NCI-H2107 (cell line): ENCODE measurements at places on chromosomes 12 and 14.

GRCh38 chr12:82146740-82147139, 211.4 kb downstream of the CCDC59 start:
- no peak for DNase-seq

DNA sequence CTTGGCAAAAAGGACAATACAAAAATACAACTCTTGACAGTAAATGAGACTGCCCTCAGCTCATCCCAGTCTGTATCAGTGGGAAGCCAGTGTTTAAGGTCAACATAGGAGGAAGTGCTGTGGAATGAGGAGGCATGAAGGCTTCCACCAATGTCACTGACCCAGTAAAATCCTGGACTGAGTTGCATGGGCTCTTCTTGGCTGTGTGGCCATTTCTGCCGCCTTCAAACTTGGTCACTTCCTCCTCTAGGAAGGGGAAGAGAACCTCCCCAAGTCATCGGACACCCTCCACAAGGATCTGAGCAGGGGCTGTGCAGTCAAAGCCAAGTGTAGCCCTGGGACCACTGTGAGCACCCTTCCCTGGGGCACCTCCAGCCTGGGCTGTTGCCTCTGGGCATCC, 11.9 kb downstream of the GPR68 start:
- DNase-seq, result no peak

GRCh38 chr12:50248883-50249282, 34.4 kb downstream of the LIMA1 start:
- no peak for DNase-seq

- DNase-seq, result no peak
Measured at GRCh38 chr12:119959435-119959834, 29.6 kb upstream of the BICDL1 start.

GRCh38 chr14:30193101-30193500, 265.5 kb upstream of the PRKD1 start:
- no peak for DNase-seq

- DNase-seq, result no peak
Measured at GRCh38 chr14:106883218-106883692, 1356.9 kb downstream of the TMEM121 start.

- no peak for DNase-seq
Measured at GRCh38 chr14:47208434-47208833, 467.0 kb downstream of the MDGA2 start.

GRCh38 chr12:72271451-72272090, 599 bp upstream of the TRHDE start:
- no peak for DNase-seq

- DNase-seq, result no peak
Measured at GRCh38 chr12:94616203-94616729, 34.1 kb downstream of the TMCC3 start.

DNA sequence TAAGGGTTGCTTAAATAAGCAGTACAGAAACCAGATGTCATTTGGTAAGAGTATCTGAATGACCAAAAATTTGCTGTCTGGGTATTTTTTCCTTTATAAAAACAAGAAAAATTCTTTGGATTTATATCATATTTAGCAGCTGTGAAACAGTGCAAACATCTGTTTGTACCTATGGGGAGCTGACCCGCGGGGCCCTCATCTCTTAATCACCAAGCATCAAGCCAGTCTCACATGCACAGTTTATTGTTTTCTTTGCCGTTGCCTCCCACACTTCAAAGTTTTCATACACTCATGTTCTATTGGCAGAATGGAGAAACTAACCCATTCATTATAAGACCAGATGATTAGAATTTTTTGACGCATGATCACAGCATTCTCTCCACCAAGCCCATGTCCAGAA, 142.2 kb downstream of the BMP4 start:
- DNase-seq, result no peak

GRCh38 chr12:24075650-24076049, 126.2 kb upstream of the SOX5 start:
- no peak for DNase-seq

GRCh38 chr14:90522571-90523191, 125.9 kb downstream of the CALM1 start:
- peak; percentile 95 for DNase-seq

GRCh38 chr14:36317650-36318049, 2.8 kb downstream of the MBIP start:
- DNase-seq, result no peak

DNA sequence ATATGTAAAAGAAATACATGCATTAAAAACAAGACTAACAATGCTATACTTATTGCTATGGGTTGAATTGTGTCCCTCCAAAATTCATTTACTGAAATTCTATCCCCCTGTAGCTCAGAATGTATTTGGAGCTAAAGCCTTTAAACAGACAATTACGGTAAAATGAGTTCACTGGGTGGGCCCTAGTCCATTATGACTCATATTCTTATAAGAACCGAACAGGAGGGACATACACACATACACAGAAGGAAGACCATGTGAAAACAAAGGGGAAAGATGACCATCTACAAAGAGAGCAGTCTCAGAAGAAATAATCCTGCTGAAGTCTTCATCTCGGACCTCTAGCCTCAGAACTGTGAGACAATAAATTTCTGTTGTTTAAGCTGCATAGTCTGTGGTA, 77.1 kb upstream of the ANKS1B start:
- no peak for DNase-seq

GRCh38 chr14:75430116-75430515, 2.3 kb downstream of the JDP2 start:
- DNase-seq, result no peak

DNA sequence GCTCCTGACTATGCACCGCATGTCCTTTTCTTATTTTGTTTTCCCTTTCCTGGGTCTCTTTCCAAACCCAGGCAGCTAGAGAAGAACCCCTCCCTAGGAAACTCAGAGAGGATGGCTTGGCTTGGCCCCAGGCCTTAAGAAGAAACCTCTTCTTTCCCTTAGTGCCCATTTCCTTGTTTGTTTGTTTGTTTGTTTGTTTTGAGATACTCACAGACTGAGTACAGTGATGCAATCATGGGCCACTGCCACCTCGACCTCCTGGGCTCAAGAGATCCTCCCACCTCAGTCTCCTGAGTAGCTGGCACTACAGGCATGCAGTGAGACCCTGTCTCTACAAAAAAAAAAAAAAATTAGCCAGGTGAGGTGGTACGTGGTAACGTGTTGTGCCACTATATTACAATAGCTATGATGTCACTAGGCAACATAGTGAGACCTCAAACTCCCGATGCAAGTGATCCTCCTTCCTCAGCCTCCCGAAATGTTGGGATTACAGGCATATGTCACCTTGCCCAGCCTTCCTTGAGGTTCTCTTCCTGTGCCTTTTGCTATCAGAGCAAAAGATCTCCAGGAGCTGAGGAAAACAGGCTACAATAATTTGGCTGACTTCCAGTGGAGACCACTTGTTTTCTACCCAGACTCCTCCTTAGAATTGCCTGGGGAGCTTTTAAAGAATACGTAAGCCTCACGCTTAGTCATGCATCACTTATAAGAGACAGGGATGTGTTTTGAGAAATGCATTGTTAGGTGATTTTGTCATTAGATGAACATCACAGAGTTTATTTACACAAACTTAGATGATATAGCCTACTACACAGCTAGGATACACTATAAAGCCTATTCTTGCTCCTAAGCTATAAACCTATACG, 34.5 kb upstream of the LGALS3 start:
- peak; percentile 66 for DNase-seq

DNA sequence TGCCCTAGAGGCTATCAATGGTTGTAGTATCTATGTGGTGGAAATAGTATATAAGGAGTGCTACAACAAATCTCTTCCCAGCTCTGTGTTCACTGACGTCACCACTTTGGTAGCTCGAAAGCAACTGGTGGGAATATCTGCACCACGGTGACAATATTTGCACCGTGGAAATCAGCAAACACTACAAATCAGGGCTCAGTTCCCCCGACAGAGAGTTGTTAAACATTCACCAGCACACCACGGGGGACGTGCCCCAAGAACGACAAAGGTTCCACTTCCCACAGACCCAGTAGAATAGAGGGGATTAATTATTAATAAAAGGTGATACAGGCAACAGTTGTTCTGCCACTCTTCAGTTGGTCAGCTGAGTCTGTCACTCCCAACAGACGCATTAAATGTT, 98.4 kb downstream of the CCDC60 start:
- DNase-seq, result no peak
